ENCODE measurements at places on chromosomes 3 and 15. TPM values are rescaled to one million over a fixed set of nuclear protein-coding genes. Genes with fewer than 3 reads are reported as not detected.

- no peak for DNase-seq
Observed at GRCh38 chr3:149343951-149344350, 10.5 kb upstream of the TM4SF18 start.

DNA sequence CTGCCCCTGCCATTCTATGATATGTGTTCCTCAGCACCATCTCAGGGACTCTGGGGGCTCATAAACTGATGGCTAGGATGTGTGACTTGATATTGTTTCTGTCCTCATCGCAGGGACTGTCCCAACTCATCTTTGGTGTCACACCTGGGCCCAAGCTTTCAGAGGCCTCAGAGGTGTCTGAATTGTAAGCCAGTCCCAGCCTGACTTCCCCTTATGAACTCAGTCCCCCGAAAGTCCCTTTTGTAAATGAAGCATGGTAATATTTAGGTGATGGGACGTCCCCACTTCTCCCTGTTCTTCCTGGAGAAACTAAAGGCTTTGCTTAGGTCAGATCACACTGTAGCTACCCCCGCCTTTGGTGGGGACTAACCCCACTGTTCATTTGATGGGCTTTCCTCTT lies 142.4 kb upstream of the TLE3 start:
- DNase-seq, result no peak

GRCh38 chr3:157695586-157695985 lies 192.4 kb upstream of the VEPH1 start:
- no peak for DNase-seq

DNA sequence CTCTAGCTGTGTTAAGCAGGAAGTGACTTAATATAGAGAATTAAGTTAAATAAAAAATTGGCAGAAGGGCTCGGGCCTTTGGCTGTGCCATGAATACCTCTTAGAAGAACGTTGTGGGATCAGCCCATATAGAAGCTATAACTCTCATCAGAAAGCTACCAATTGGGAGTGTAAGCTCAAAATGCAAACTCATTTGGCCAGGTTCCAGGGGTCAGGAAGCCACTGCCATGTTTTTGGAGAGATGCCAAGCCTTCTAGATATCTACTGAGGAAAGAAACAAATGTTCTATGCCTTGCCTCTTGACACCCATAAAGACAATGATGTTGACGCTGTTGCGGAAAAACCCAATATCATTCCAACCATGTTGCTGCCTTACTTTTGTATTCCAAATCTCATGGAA lies 475.2 kb upstream of the TGFBR2 start:
- DNase-seq, result no peak

- no peak for DNase-seq
Observed at GRCh38 chr3:15342945-15343344, 10.6 kb upstream of the SH3BP5 start.

- DNase-seq, result no peak
Observed at GRCh38 chr3:106720510-106720909, 656.7 kb upstream of the CCDC54 start.

DNA sequence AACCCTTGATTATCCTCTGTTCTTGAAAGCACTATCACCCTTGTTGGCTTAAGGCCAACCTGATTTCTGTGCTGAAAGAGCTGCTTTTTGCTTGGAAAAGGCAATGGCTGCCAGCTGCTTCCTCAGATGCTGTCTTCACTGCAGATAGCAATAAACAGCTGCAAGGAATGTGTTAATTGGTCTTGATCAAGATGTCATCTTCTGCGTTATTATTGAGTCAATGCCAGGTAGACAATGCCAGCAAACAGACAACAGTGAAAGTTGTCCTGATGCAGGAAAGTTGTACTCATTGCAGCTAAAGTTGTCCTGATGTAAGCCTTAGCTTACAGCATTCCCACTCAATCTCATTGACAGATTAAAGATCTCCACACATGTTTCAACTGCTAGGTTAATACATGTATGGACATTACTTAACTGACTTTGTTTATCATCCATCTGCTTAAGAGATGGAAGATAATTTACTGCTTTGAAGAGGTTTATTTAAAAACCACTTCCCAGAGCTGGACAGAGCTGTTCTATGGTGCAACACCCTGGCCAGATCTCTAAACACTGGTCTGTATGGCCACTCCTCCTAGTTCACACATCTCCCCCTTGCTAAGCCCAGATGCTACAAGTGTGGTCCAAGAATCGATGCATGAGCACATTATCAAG lies 251.0 kb upstream of the MCTP2 start:
- DNase-seq, result no peak

DNA sequence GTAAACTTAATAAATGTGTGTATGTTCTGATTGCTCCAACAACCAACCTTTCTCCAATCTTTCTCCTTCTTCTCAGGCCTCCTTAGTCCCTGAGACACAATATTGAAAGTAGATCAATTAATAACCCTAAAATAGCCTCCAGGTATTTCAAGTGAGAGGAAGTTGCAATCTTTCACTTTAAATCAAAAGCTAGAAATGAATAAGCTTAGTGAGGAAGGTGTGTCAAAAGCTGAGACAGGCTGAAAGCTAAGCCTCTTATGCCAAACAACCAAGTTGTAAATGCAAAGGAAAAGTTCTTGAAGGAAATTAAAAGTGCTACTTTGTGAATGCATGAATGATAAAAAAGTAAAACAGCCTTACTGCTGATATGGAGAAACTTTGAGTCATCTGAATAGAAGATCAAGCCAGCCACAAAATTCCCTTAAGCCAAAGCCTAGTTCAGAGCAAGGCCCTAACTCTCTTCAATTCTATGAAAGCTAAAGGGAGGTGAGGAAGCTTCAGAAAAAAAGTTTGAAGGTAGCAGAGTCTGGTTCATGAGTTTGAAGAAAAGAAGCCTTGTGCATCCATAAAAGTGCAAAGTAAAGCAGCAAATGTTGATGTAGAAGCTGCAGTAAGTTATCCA lies 38.6 kb downstream of the CCDC80 start:
- DNase-seq, result no peak

DNA sequence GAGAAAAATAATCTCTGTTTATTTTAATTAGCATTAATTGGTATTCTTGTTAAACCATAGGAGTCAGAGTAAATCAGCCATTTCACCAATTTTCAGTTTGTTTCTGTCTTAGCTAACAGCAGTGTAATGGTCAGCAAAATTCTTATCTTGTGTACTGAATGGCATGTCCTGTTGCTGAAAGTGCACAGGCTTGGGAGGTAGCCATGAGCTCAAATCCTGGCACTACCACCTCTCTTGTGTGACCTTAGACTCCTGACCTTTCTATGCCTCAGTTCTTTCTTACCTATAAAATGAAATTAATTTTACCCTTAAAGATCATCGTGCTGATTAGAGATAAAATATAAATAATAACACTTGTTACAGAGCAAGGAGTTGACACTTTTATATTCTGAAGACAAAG lies 35.8 kb downstream of the MLH1 start:
- no peak for DNase-seq

DNA sequence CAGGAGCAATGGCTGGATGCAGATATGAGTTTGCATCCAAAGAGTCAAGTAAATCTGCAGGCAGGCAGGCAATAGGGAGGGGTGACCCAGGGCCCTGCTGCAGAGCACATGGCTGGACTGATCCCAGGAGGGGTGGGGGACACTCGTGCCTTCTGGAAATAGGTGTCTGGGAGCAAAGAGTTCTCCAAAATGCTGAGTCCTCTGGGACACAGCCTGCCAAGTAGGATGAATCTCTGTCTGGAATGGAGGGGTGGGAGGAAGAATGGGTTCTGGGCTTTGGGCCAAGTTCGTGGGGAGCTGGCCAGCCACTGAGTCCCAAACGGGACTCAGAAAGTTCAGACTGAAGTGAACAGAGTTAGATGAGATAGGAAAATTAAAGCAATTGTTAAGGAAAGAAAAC lies 214.5 kb downstream of the MTHFS start:
- DNase-seq, result no peak

GRCh38 chr3:53324105-53324504 lies 23.2 kb downstream of the DCP1A start:
- no peak for DNase-seq

DNA sequence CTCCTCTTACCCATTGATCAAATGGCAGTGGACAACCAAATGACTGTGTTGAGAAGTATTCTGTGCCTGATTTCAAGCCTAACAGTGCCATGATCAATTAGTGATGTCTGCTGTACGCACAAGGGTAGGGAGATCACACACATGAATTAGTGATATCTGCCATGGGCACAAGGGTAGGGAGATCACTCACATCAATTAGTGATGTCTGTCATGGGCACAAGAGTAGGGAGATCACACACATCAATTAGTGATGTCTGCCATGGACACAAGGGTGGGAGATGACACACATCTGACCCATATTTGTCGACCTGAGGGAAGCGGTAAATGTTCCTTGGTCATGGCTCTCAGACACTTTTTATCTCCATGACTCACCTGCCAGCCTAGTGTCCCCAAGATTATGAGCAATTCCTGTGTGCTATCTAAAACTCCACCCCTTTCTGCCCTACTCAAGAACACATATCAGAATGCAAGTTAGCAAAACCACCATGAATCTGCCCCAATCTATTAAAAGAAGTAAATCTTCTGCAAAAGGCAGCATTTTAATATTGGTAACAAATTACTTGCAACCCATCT lies 165.0 kb downstream of the NTRK3 start:
- DNase-seq, result no peak

DNA sequence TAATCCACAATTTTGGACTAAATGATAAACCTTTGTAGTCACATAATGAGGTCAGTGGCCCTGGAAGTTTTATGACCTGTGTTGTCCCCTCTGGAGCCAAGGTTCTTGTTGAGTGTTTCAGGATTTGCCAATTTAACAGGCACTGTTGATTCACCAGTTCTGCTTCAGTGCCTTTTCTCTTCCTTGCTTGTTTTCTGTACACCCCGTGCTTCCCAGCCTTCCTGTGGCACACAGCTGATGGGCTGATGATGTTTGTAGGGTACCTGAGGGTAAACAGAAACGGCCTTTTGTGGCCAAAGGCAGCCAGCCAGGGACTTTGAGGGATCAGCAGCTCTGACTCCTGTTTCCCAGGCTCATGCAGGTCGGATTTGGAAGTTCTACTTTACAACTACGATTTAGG lies 13.3 kb downstream of the GYG1 start:
- no peak for DNase-seq

DNA sequence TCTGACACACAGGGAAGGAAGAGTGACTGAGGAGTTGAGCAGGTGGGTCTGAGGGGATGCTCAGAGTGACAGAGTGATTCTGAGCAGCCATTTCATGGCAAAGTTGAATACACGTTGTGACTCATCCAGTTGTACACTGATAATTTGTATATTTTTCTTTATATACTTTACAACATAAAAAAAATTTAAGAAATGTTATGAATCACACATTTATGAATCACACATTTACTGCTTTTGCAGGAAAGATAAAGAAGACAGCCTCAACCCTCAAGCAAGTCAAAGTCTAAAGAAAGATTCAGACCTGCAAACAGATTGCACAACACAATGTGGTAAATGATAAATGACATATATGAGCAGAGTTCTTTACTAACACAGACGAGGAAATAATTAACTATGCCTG lies 21.0 kb upstream of the CHMP2B start:
- DNase-seq, result no peak

- no peak for DNase-seq
Observed at GRCh38 chr3:112735926-112736325, 95.0 kb upstream of the CCDC80 start.

GRCh38 chr3:78785004-78785403 lies 982.8 kb downstream of the ROBO1 start:
- DNase-seq, result no peak

GRCh38 chr3:25532431-25533162 lies 104.5 kb downstream of the RARB start:
- DNase-seq, result no peak

DNA sequence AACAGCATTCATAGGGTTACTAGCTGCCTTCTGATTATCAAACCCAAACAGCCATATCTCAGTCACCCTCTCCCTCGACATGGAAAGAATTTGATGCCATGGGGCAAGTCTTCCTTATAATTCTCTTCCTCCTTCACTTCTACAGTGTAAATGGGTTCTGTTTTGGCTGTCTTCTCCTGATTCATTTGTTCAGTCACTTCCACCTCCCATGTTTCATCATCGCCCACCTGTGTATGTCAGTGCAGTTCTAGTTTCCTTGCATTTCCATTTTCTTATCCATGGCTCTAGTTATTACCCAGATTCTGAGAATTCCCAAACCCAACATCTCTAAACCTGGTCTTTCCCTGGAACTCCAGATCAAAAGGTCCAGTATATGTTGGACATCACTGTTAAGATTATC lies 41.0 kb downstream of the RIOX2 start:
- DNase-seq, result no peak

DNA sequence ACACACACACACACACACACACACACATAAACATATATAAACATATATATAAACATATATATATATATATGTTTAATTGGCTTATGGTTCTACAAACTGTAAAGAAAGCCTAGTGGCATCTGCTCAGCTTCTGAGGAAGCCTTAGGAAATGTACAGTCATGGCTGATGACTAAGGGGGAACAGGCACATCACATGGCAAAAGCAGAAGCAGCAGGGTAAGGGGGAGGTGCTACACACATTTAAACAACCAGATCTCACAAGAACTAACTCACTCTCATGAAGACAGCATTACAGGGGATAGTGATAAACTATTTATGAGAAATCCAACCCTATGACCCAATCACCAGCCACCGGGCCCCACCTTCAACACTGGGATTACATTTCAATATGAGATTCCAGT lies 922.9 kb downstream of the SI start:
- no peak for DNase-seq

DNA sequence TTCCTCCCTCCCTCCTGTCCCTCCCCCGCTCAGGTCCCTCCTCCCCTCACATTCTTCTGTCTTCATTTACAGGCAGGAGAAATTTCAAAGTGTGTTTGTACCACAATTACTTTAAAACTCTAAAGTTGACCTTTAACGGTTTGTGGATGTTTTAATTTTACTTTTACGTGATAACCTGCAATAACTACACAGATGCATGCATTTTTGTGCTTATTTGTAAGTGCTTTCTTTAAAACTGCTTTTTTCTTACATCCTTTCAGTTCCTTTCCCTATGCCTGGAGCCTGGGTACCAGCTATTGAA lies 51.8 kb upstream of the CGNL1 start:
- no peak for DNase-seq

- DNase-seq, result peak; percentile 73
Observed at GRCh38 chr3:31704591-31705179, 172.0 kb downstream of the STT3B start.

Gene GAP43
- total RNA-seq, result not detected

Gene GNAT1
- not detected for total RNA-seq

Gene LDHAL6B
- total RNA-seq, result not detected

Gene CACNA2D3
- 7.3 TPM for total RNA-seq

Gene KLF15
- 44.6 TPM for total RNA-seq

Gene SEMA3G
- 27.6 TPM for total RNA-seq

Gene APOD
- 59.4 TPM for total RNA-seq

Gene PDCD6IP
- 266 TPM for total RNA-seq

Gene C2CD4A
- 0.14 TPM for total RNA-seq

Gene EPHA6
- not detected for total RNA-seq

Gene GHSR
- total RNA-seq, result not detected

Gene HYAL1
- total RNA-seq, result 78.8 TPM

Measured in upper lobe of right lung (tissue), 1 donor.